NCI-H187 (cell line): ENCODE measurements at places on chromosomes 16 and 17.

DNA sequence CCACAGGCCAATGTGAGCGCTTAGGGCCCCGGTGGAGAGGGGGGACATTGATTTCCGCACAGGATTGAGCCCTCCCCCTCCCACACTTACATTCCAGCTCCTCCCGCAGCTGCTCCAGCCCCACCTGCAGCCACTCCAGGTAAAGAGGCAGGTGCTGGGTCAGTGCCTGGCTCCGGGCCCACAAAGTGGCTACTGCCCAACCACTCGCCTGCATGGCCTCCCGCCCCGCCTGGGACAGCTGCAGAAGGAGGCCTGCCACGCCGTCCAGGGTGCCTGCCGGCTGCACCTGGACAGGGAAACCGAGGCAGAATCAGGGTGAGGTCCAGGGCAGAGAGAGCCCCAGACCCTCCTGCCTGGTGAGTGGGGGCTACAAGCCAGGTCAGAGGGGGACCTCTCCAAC lies 46.3 kb downstream of the RMI2 start:
- DNase-seq: peak; percentile 44

GRCh38 chr16:89785523-89786155 lies 30.8 kb downstream of the FANCA start:
- no peak for DNase-seq

GRCh38 chr17:70906808-70907207 lies 737.5 kb downstream of the KCNJ2 start:
- no peak for DNase-seq

- DNase-seq: no peak
Observed at GRCh38 chr16:88473666-88474534, 20.8 kb downstream of the ZFPM1 start.

- no peak for DNase-seq
Observed at GRCh38 chr17:49580055-49580721, 4.5 kb downstream of the NXPH3 start.
